ENCODE measurements at places on chromosomes 12 and 14.

- DNase-seq, result no peak
Measured at GRCh38 chr12:26109343-26109881, 15.4 kb downstream of the BHLHE41 start.

- DNase-seq, result peak; percentile 41
Measured at GRCh38 chr12:59597385-59597781, 1.6 kb downstream of the SLC16A7 start.

DNA sequence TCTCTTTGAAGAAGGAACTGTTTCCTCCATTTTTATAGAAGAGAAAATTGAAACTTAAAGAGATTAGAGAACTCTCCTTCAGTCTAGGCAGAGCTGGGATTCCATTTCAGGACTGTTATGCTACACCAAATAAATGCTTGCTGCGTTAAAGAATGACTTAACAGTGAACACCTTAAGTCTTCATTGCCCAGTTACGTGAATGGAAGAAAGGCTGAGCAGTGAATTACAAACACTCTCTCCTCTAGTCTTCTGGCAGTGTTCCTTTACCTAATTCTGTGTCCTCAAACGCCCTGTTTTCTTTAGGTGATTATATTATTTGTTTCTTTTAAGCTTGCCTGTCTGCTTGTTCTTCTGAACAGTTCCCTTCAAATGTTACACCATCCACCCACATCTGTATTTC is 59.7 kb downstream of the RCOR1 start:
- DNase-seq, result no peak

DNA sequence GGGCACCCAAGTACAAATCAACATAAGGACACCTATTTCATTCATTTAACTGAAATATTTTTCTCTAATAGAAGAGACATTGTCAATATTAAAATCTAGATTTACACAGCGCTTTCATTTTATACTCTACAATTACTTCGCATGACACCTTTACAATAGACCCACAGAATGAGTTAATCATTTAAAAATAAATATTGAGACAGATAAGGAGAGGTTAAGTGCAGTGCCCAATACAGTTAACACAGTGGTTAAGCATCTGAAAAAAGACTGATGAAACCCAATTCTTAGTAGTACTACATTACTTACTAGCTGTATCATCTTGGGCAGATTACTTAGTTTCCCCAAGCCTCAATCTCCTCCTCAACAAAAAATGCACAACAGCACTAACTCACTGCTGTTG is 116.2 kb downstream of the DENND5B start:
- no peak for DNase-seq

- no peak for DNase-seq
Measured at GRCh38 chr12:99138393-99138792, 493.3 kb downstream of the APAF1 start.

DNA sequence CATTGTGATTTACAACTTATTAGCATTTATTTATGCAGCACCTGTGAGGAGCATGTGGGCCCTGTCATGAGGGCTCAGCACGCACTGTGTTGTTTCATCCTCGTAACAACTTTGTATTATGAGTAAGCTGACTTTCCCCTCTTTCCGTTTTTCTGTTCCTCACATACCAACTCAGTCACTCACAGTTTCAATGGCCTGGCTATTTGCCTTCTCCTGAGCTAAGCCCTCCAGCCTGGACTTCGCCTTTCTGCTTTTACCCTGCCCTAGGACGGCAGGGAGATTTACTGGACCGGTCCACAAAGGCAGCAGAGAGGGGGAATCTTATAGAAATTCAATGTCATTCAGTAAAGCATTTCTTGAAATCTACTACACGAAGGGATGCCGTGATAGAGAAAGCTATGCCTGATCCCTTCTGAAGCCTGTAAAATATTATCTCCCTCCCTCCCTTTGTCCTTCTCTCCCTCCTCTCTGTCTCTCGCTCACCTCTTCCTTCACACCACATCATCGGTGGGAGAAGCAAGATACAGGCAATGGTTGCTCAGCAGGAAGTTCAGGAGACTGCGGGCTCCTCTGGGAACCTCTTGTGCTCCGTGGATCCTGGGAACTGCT is 219.2 kb upstream of the TBX3 start:
- DNase-seq, result peak; percentile 23

DNA sequence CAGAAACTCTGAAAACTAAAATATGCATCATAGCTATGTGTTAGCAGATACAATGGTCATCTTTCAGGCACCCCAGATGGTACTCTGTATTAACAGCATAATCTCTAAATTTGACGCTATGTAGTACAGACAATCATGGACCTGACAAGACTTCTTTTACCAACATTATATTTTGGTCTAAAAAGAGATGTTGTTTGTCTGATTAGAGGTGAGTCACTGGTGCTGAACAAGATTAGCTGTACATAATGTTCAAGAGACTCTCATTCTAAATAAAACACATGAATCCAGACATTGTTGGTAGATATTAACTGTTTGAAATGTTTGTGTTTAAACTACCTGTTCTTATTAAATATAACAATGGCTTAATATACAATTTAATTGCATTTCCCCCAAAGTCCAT is 146.4 kb upstream of the LMNTD1 start:
- DNase-seq, result no peak

GRCh38 chr14:91271639-91272038 is 27.1 kb upstream of the GPR68 start:
- DNase-seq, result no peak

GRCh38 chr14:41773536-41774279 is 167.0 kb downstream of the LRFN5 start:
- DNase-seq, result no peak

GRCh38 chr14:79420725-79421124 is 790.6 kb downstream of the DIO2 start:
- no peak for DNase-seq

GRCh38 chr12:27515671-27516070 is 8.3 kb upstream of the PPFIBP1 start:
- no peak for DNase-seq

GRCh38 chr14:23306412-23307145 is at the start of gene BCL2L2:
Gene BCL2L2 (plus strand): TSS chr14:23306833. CDS start chr14:23307768, 935 bp downstream.
- peak; percentile 78 for DNase-seq

- no peak for DNase-seq
Measured at GRCh38 chr12:97097734-97098133, 190.7 kb downstream of the NEDD1 start.

GRCh38 chr12:77727442-77728001 is 103.2 kb upstream of the NAV3 start:
- no peak for DNase-seq

DNA sequence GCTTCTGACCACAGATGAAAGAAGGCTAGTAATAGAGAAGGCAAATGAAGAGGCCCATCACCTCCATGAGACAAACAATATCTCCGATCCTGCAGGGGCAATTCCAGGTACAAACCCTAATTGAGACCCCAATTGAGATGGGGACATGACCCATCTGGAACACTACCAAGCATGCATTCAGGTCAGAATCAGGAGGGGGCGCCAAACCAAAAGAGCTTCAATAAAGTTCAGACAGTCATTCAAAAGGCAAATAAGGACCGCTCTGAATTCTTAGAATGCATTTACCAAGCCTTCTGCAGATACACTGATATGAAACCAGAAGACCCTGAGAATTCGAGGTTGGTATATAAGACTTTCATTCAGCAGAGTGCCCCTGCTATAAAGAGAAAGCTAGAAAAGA is 10.2 kb upstream of the EDDM3B start:
- no peak for DNase-seq

DNA sequence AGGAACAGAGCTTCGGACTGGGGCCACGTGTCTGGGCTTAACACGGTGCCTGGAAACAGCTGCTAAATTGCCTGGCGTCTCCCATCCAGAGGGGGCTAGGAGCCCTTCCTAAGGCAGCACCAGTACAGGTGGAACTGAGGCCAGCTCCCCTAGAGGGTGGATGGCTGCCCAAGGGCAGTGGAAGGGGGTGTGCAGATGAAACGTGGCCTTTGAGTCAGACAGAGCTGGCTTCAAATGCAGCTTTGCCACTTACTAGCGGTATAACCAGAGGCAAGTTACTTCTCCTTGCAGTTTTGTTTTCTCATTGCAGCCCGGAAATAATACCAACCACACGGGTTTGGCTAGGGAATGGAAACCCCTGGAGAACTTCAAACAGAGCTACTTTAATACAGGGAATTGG is 59.3 kb upstream of the SLC24A4 start:
- DNase-seq, result no peak

DNA sequence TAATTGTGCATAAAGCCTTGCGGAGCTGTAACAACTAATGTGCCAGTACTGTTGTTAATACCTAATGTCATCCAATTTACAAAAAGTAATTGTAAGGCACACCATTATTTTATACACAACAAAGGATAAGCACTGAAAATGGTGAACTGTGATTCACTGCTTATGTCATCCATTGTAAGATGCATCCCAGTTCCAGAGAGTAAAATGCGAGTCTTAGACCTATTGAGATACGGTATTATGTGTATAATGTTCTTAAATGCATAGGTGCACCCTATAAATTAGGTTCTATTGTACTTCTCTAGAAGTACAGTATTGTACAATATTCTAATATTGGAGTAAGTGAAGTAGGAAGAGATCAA is 406 bp downstream of the PARP2 start:
- DNase-seq, result no peak

DNA sequence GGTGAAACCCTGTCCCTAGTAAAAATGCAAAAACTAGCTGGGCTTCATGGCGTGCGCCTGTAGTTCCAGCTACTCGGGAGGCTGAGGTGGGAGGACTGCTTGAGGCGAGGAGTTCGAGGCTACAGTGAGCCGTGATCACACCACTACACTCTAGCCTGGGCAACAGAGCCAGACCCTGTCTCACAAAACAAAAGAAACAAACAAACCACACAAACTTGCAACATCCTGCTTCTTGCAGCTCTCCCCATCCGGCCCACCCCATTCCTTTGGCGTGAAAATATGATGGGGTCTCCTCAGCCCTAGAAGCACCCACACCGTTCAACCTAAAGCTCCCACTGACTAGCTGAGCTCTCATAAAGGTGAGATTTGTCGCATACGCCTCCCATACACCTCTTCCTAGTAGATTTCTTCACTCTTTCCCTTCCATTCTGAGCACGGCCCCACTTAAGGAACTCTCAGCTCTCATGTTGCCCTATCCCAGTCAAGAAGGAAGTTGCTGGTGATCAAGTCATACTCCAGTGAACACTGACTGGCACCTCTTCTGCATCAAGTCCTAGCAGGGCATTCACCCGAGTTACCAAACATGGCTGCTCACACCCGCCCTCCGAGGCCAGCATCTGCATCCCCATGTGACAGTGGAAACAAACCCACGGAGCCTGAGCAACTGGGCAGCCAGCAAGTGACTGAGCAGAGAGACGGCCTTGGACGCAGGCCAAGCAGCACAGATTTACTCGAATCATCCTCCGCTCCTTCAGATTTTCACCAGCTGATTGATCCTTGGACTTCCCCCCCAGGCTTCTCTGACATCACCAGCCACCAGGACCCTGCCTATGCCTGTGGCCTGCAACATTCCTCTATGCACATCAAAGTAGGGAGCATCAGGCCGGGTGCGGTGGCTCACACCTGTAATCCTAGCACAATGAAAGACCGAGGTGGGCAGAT is 18.9 kb upstream of the CD27 start:
- DNase-seq, result no peak

- DNase-seq, result no peak
Measured at GRCh38 chr12:46449316-46449715, 76.7 kb upstream of the SLC38A2 start.

DNA sequence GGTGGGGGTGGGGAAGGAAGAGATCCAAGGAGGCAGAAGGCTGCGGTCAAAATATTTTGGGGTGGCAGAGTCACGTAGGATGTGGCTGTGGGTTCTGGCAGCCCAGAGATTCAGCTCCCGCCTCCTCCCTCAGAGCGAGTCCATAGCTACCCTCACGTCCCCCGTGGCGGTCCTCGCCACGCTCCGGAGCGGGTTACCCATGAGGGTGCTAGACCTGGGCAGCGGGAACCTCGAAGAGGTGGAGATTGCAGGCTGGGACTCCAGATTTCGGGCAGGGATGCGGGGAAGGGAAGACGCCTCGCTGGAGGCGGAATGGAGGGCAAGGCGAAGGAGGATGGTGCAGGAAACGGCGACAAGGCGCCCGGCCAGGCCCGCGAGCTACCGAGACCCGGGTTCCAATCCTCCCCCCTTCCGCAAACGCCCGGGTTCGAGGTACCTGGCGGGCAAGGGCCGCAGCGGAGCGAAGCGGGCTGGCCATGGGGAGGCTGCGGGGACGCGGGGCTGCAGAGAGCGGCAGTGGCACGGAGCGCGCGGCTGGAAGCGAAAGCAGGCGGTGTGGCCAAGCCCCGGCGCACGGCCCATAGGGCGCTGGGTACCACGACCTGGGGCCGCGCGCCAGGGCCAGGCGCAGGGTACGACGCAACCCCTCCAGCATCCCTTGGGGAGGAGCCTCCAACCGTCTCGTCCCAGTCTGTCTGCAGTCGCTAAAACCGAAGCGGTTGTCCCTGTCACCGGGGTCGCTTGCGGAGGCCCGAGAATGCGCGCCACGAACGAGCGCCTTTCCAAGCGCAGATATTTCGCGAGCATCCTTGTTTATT is 46.2 kb downstream of the BCAT1 start:
- DNase-seq, result peak; percentile 28

DNA sequence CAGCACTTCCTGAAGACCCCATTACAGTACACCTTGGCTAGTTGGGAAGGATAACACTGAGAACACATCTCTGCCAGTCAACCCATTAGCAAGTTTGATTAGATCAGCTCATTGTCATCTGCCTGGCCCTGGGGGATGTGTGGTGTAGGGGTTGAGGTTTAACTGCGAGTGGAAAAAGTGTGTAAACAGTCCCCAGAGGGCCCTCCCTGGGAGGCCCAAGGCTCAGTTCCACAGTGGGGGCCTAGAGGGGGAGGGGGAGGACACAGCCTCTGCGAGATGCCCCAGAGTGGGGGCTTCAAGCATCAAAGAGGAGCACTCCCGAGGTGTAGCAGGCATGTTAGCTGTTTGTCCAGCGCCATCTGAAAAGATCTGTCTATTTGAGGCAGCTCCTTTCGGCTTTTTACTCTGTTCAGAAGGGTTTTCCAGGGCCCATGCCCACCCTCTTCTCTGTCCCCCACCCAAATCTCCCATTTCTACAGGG is 344 bp downstream of the LPAR5 start:
- no peak for DNase-seq

GRCh38 chr12:51428256-51428655 is 3.6 kb downstream of the SLC4A8 start:
- no peak for DNase-seq

DNA sequence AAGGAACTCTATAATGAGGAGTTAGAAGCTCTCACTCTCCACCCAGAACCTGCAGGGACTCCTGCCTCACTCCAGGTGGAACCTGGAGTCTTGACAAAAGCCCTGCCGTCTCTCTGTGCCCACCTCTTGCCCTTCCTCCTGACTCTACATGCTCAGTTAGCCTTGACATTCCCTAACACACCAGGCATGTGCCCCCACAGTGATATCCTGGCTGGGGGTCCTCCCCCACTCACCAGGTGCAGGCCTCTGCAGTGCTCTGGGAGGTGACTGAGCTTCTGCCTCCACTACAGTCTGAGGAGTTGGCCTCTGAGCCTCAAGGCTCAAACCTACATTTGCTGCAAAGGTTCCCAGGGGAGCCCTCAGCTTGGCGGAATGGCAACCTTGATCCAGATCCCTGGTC is 300.7 kb downstream of the ADGRD1 start:
- no peak for DNase-seq

GRCh38 chr14:89805501-89805900 is 149.0 kb downstream of the EFCAB11 start:
- DNase-seq, result peak; percentile 14

GRCh38 chr14:91839749-91840148 is 27.6 kb downstream of the TC2N start:
- DNase-seq, result no peak
